Pancreas (tissue), 10 donors: ENCODE measurements at places on chromosomes 7 and 10. TPM values are rescaled to one million over a fixed set of nuclear protein-coding genes. Genes with fewer than 3 reads are reported as not detected.

The PDSS1 gene
- total RNA-seq: 2.7 TPM

The ACTR3C gene
- 17.1 TPM for total RNA-seq

The ASB10 gene
- not detected for total RNA-seq

The EBF3 gene
- 0.47 TPM for total RNA-seq

The SLC18A3 gene
- not detected for total RNA-seq
